CD4-positive, alpha-beta T cell treated with Interleukin-17A for 4 hours (primary cell): ENCODE measurements at places on chromosomes 12 and 14.
A peak's percentile ranks its signal among the peaks of the same experiment; 100 is the strongest.

- DNase-seq = no peak
These were observed 151.5 kb downstream of the MSRB3 start for GRCh38 chr12:65430006-65430405.

- no peak for DNase-seq
These were observed 815 bp downstream of the COQ10A start for GRCh38 chr12:56267443-56268071.

DNA sequence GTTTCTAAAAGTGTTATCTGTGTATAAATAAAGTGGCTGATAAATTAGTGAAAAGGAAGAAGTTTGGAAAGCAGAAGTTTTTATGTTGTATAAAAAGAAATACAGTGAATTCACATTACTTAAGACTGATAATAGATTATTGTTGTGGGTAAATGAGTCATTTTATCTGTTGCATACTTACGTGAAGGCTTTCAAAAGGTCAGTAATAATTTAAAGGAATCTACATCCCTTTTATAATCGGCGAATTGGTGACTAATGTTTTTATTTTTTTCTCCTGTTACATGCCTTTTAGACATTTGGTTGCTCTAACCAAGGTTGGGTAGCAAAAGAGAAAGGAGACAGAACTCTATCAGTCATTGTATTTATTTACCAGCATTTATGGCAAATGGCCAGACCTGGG lies 155.9 kb downstream of the SLC41A2 start:
- DNase-seq = no peak

DNA sequence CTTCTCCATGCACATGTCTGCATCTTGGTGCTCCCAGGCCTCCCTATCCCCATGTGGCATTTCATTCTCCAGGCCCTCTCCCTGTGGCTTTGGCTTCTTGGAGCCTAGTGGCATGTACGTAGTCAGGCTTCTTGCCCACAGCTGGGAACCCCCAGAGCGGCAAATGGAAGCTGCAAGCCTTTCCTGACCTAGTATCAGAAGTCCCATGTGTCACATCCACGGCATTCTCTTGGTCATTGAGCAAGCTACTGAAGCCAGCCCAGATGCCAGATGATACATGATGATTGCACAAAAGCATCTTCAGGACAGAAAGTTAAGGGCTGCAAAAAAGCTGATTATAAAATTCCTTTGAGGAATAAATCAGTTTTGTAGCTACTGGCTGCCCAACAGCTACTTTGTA lies 154.9 kb downstream of the PELI2 start:
- no peak for DNase-seq

- DNase-seq = no peak
These were observed 1241.4 kb upstream of the TMEM132C start for GRCh38 chr12:127025545-127025944.

DNA sequence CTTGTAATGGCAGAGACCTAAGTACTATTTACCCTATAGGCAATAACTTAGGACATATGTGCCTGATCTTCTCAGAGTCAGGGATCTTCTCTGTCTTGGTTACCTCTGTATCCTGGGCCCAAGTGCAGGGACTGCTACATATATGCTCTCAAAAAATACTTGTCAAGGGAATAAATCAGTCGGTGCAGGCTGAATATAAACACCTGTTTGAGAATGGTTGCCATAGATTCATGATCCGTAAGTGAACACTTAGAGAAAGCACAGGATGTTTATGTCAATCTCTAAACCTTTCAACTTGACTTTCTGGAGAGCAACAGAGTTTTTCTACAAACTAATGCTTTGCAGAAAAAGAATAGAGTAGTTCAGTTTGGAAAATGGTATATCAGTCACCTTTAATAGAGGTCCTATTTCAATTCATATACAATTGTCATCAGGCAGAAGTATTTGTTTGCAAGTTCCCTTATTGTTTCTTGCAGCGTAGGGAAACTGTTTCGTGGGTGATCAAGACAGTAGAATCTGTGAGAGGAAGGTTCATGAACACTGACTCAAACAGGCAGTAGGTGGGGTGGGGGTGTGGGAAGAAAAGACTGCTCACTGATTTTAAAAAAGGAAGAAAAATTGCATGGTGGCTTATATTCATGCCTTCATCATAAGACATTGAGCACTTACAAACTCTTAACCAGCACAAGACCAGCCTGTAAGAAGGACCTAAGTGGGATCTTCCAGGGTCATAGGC lies 6.0 kb upstream of the UBE2N start:
- DNase-seq = peak; percentile 46

GRCh38 chr12:110561471-110562201 lies 21.5 kb downstream of the PPTC7 start:
- DNase-seq = no peak

GRCh38 chr14:59159169-59159568 lies 29.3 kb upstream of the DAAM1 start:
- no peak for DNase-seq

DNA sequence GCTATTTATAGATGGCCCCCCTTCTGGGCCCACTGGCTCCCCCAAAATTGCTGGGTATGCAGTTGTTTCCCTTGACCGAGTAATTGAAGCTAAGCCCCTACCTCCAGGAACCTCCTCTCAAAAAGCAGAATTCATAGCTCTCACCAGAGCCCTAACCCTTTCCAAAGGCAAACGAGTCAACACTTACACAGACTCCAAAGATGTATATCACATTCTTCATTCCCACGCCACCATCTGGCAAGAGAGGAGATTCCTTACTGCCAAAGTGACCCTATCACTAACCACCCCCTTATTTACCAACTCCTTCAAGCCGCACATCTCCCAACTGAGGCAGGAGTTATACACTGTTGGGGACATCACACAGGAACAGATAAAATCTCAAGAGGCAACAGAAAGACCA lies 66.8 kb downstream of the MOK start:
- DNase-seq = no peak

GRCh38 chr14:102055181-102055901 lies 31.5 kb downstream of the HSP90AA1 start:
- DNase-seq = no peak

- no peak for DNase-seq
These were observed 184.2 kb upstream of the GZMB start for GRCh38 chr14:24818058-24818822.

GRCh38 chr12:114760151-114760877 lies 76.3 kb upstream of the TBX3 start:
- DNase-seq = no peak

- DNase-seq = no peak
These were observed 113.1 kb upstream of the G2E3 start for GRCh38 chr14:30445852-30446251.

DNA sequence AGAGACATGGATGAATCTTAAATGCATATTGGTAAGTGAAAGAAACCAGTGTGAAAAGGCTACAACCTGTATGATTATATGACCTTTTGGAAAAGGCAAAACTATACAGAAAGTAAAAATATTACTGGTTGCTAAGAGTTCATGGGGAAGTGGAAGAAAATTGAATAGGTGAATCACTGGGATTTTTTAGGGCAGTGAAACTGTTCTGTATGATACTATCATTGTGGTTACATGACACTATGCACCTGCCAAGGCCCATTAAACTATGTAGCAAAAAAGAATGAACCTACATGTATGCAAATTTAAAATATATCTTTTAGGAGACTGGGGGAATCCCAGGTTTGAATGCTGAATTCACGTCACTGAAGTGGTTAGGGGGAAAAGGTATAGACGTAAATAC lies 12.6 kb upstream of the OR8S1 start:
- DNase-seq = no peak

DNA sequence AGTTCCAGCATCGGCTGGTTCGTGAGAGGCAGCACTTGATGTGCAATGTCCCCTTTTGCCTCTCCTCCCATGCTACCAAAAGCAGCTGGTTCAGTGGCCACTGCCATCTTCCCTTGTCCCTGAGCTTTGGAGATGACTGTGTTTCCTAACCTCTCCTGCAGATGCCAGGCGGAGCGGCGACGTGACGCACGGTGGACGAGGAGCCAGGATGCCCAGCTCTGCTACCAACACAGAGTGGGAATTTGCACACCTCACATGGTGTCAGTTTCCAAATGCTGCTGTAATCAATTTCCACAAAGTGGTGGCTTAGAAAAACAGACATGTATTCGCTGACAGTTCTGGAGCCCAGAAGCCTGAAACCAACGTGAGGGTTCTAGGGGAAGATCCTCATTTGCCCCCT lies 42.5 kb upstream of the MAP1LC3B2 start:
- DNase-seq = no peak

DNA sequence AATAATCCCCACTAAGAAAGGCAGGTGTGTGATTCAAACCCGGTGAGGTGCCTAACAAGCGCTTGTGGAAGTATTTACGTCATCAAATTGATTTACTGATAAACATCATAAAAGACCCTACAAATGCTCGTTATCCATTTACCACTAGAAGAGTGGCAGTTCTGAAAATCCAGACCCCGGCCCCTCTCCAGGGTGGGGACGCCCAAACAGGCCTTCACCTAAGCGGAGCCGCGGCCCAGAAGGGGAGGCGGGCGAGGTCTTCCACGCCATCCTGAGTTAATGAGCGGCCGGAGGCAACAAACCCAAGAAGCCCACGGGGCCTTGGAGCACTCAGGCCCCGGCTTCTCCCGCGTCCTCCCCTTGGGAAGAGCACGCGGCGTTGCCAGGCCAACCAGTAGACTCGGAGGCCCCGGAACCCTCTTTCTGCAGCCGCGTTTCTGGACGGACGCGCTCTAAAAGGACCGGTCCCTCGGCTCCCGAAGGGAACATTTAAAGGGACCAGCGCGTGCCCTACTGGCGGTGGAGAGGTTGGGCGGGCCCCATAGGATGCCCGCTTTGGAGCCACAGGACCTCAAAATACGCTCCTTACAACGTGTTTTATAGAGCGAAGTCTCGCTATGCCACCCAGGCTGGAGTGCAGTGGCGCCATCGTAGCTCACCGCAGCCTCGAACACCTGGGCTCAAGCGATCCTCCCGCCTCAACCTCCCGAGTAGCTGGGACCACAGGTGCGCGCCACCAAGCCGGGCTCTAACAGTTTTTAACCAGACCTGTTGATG lies 3.5 kb downstream of the PTPN21 start:
- DNase-seq = peak; percentile 52

DNA sequence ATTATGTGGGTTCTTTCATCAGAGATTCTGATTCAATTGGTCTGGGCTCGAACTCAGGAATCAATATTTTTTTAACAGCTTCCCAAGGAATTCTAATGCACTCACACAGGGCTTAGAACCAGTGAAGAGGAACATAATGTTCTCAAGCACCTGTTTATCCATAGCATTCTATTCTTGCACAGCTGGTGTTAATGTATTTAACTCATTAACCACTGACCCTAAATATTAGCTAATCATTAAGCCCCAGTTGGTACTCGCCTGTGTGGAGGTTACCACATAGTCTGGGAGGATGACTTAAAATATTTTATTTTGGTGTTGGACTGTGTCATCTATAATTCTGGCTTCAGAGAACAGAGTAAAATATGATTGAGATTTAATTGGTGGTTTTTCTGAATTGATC lies 45.3 kb downstream of the LRP6 start:
- no peak for DNase-seq
